ENCODE measurements at places on chromosomes 3 and 15. TPM values are rescaled to one million over a fixed set of nuclear protein-coding genes. Genes with fewer than 3 reads are reported as not detected.

GRCh38 chr15:61080221-61081026 lies 148.7 kb downstream of the RORA start:
- H3K4me1 ChIP-seq = no peaks in the 10 kb centered on the region
- H3K36me3 ChIP-seq = no peaks in the 10 kb centered on the region
- H3K27ac ChIP-seq = no peak overlapping the region
- no peak overlapping the region for H3K4me3 ChIP-seq

DNA sequence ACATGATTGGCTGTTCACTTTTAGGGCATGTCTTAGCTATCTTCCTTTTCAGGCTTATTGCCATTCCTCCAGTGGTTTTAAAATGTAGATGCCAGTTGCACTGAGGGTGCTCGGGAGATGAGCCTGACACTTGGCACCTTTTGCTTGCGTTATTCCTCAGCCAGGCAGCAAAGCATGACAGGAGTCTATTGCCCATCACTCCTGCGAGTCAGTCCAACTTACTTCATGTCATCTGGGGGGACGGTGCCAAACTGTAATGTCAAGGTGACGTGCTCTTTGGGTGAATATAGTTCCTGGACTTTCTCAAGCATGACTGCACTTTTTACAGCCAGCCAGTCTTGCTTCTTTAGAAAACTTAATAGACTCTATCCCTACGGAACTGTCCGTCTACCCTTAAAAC lies 406.0 kb upstream of the C2CD4B start:
- H3K4me3 ChIP-seq = no peak overlapping the region
- H3K36me3 ChIP-seq = peaks cover 11% of the 10 kb centered on the region
- H3K27ac ChIP-seq = no peak overlapping the region
- no peak for DNase-seq
- H3K27me3 ChIP-seq = peaks cover 10% of the 10 kb centered on the region

- no peaks in the 10 kb centered on the region for H3K36me3 ChIP-seq
- no peak for DNase-seq
- no peak overlapping the region for H3K4me3 ChIP-seq
- H3K27me3 ChIP-seq = peaks cover 32% of the 10 kb centered on the region
- H3K4me1 ChIP-seq = no peaks in the 10 kb centered on the region
Measured at GRCh38 chr15:77631745-77632533, 773 bp downstream of the LINGO1 start.

DNA sequence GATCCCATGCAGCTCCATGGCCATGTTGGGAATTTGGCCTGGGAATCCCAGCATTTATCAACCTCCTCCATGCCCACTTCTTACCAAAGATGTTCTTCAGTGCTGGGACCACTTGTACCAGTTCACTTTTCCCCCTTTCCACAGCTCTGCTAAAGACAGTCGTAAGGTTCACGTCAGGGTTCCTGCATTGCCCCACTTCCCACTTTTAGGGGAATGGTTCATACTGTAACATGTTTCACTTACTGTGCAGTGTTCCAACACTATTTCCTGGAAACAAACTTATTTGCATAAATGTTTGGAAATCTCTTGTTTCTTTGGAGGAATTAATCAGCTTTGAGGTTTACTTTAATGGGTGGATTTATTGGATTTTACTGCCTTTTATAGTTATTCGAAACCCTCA lies 17.0 kb downstream of the APH1B start:
- H3K36me3 ChIP-seq = peaks cover 56% of the 10 kb centered on the region
- H3K27me3 ChIP-seq = peaks cover 2% of the 10 kb centered on the region
- DNase-seq = no peak
- H3K4me1 ChIP-seq = peaks cover 53% of the 10 kb centered on the region
- 0 out of 2 replicates have a peak overlapping the region, but pooled peaks have one; percentile 24 for H3K27ac ChIP-seq

SCN5A gene
- 0.18 TPM for total RNA-seq

NRROS gene
- total RNA-seq = not detected

Data from HFFc6 (cell line).